HFFc6 (cell line): ENCODE measurements at places on chromosomes 2 and 18. TPM values are rescaled to one million over a fixed set of nuclear protein-coding genes. Genes with fewer than 3 reads are reported as not detected.

The PIEZO2 gene
- total RNA-seq: not detected in 2 replicates

GRCh38 chr18:36379435-36379984 is 82.0 kb downstream of the FHOD3 start:
- H3K36me3 ChIP-seq: no peaks in the 10 kb centered on the region
- H3K4me3 ChIP-seq: no peak overlapping the region
- peaks cover 59% of the 10 kb centered on the region for H3K4me1 ChIP-seq
- no peak overlapping the region for H3K27ac ChIP-seq
- DNase-seq: no peak

The FBXO41 gene
- total RNA-seq: 0.77 to 1.6 TPM (median 0.88 TPM) in 3 replicates

The ATG4B gene
- total RNA-seq: 52.0 to 64.7 TPM (median 52.2 TPM) in 3 replicates

- H3K27me3 ChIP-seq: no peaks in the 10 kb centered on the region
- H3K4me3 ChIP-seq: no peak overlapping the region
- peaks cover 15% of the 10 kb centered on the region; the same call in 1 of the 2 replicates for H3K36me3 ChIP-seq
- peak overlapping the region; percentile 42 for H3K27ac ChIP-seq
- peak; percentile 69 for DNase-seq
Observed at GRCh38 chr18:46199515-46200147, 95.4 kb downstream of the HAUS1 start.

DNA sequence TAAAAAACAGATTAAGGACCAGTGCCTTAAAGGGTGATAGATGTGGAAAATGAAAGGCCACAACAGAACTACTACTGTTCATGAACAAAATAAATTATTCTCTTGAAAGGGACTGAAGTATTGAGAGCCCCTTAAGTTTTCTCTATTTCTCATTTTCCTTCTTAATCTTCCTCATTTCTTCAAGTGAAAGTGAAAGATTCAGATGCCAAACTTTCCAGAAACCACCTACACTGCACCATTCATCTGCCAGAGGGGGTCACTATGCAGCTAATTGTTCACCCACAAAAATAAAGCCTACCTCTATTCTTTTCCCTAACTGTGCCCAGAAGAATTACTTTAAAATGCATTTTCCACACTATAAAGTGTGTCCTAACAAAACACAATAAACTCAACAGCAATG is 140.1 kb downstream of the NR4A2 start:
- H3K4me3 ChIP-seq: no peak overlapping the region
- no peak for DNase-seq
- H3K4me1 ChIP-seq: no peaks in the 10 kb centered on the region
- no peak overlapping the region for H3K27ac ChIP-seq
- no peaks in the 10 kb centered on the region for H3K27me3 ChIP-seq

- H3K27ac ChIP-seq: no peak overlapping the region
- no peak for DNase-seq
- peaks cover 36% of the 10 kb centered on the region for H3K27me3 ChIP-seq
- no peaks in the 10 kb centered on the region for H3K4me1 ChIP-seq
- no peak overlapping the region for H3K4me3 ChIP-seq
Observed at GRCh38 chr18:574865-575645, 5.1 kb upstream of the CETN1 start.

- H3K4me1 ChIP-seq: no peaks in the 10 kb centered on the region
- no peak overlapping the region for H3K4me3 ChIP-seq
- no peak for DNase-seq
- no peaks in the 10 kb centered on the region for H3K36me3 ChIP-seq
- H3K27me3 ChIP-seq: peaks cover 19% of the 10 kb centered on the region
Observed at GRCh38 chr2:72846171-72847095, 20.6 kb upstream of the EXOC6B start.

- peaks cover 28% of the 10 kb centered on the region for H3K27me3 ChIP-seq
- H3K27ac ChIP-seq: no peak overlapping the region
- no peak for DNase-seq
- H3K4me1 ChIP-seq: peaks cover 6% of the 10 kb centered on the region; the same call in 1 of the 2 replicates
- no peak overlapping the region for H3K4me3 ChIP-seq
Observed at GRCh38 chr2:173523497-173523896, 168.8 kb downstream of the CDCA7 start.

The TMEM198 gene
- total RNA-seq: 2.0 to 2.7 TPM (median 2.0 TPM) in 3 replicates

- H3K27me3 ChIP-seq: peaks cover 6% of the 10 kb centered on the region
- H3K4me3 ChIP-seq: no peak overlapping the region
- H3K27ac ChIP-seq: no peak overlapping the region
- peaks cover 4% of the 10 kb centered on the region; the same call in 1 of the 2 replicates for H3K36me3 ChIP-seq
Observed at GRCh38 chr18:75320506-75320905, 107.0 kb downstream of the SMIM21 start.

DNA sequence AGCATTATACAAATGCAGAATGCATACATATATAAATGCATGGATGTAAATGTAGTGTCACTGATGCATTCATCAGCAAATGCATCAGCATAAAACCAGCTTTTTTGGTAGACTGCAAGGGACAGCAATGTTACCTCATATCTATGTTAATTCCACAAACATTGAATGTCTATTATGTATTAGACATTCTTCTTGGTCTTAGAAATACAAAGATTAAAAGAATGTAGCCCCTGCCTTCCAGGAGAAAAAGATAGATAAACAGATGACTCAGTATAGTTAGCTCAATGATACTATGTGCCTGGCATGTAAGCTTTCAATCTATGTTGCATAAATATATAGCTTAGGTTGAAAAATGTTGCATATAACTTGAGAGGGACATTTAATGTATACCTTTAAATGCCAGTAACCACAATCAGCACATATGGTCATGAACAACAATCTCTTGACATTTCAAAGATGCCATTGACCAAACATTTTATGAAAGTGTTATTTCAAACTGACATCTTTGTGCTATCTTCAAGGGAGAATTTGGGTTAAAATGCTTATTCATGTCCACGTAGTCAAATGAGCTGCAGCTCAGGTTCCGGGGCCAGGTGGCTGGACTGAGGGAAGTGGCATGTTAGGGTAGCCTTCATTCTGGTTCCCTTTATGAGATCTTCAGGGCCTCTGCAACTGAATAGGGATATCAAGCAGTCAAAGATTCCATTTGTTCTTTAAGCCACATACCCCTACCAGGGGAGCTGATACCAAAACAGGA is 45.2 kb upstream of the GCG start:
- peaks cover 43% of the 10 kb centered on the region for H3K4me1 ChIP-seq
- H3K27ac ChIP-seq: peak overlapping the region; percentile 85
- H3K27me3 ChIP-seq: no peaks in the 10 kb centered on the region; the same call in 1 of the 2 replicates
- H3K4me3 ChIP-seq: peak overlapping the region; percentile 60
- peaks cover 74% of the 10 kb centered on the region for H3K36me3 ChIP-seq

The BCL2 gene
- total RNA-seq: 0.24 to 0.98 TPM (median 0.55 TPM) in 3 replicates

DNA sequence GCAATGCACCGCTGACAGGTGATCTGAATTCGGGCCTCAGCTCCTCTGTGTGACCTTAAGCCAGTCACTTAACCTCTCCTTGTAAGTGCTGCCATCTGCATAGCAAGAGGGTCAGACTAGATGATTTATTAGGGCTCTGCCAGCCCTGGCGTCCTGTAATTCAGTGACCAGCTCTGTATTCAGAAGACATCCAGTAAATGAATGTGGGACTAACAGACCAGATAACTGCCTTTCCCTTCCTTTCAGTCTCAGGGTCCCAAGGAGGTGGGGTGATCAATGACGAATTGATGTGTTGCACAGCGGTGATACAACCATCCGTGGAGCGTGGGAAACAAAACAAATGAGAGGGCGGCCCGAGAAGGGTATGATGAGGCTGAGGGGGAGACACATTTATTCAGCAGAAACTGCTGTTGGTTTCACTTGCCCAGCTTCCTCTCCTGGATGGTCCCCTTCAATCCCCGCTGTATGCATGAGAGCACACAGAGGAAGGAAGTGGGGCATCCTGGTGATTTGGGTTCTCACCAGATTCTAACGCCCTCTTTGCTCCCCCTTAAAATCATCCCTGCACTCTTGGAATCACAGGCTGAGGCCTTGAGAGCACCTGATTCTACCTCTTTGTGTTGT is 92.8 kb downstream of the VIT start:
- no peak overlapping the region for H3K27ac ChIP-seq
- no peak for DNase-seq
- H3K4me1 ChIP-seq: peaks cover 9% of the 10 kb centered on the region
- no peak overlapping the region for H3K4me3 ChIP-seq
- H3K27me3 ChIP-seq: peaks cover 12% of the 10 kb centered on the region

DNA sequence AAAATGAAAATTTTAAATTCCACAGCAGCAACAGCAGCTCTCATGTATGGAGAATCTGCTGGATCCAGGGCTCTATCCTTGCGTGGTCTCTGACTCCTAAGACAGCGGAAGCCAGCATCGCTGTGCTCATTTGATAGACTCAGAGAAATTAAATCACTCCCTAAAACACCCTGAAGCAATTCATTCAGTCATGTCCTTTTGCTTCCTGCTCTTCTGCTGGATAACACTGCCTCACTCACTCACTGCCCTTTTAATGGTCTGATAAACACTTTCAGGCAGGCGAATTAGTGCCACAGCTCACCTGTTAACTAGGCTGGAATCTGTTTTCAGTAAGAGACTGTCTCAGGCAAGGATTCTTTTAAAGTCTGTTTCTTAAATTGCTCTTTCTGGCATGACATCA is 10.0 kb downstream of the WIPF1 start:
- 0 out of 2 replicates have a peak, but pooled peaks cover 9% of the 10 kb centered on the region for H3K36me3 ChIP-seq
- H3K4me3 ChIP-seq: no peak overlapping the region; the same call in 1 of the 2 replicates
- peak overlapping the region; percentile 22; the same call in 1 of the 2 replicates for H3K27ac ChIP-seq
- DNase-seq: peak; percentile 25

The CYTIP gene
- total RNA-seq: not detected in 3 replicates

- peaks cover 2% of the 10 kb centered on the region for H3K27me3 ChIP-seq
- peak overlapping the region; percentile 66 for H3K27ac ChIP-seq
- no peak for DNase-seq
- H3K4me3 ChIP-seq: peak overlapping the region; percentile 37
- H3K36me3 ChIP-seq: 0 out of 2 replicates have a peak, but pooled peaks cover 4% of the 10 kb centered on the region
Observed at GRCh38 chr2:28594000-28594331, 98.1 kb downstream of the PLB1 start.

- H3K27ac ChIP-seq: peak overlapping the region; percentile 57
- no peak for DNase-seq
- no peaks in the 10 kb centered on the region for H3K36me3 ChIP-seq
- peaks cover 47% of the 10 kb centered on the region for H3K4me1 ChIP-seq
- peak overlapping the region; percentile 90 for H3K4me3 ChIP-seq
Observed at GRCh38 chr2:62197011-62197924, 1.4 kb downstream of the B3GNT2 start.

- DNase-seq: no peak
- no peak overlapping the region for H3K27ac ChIP-seq
- no peaks in the 10 kb centered on the region for H3K36me3 ChIP-seq
- no peak overlapping the region for H3K4me3 ChIP-seq
- no peaks in the 10 kb centered on the region for H3K27me3 ChIP-seq
Observed at GRCh38 chr2:24742730-24743129, 50.5 kb downstream of the PTRHD1 start.

The UNC50 gene
- 35.9 to 41.1 TPM (median 39.3 TPM) in 3 replicates for total RNA-seq

- DNase-seq: peak; percentile 76
- no peaks in the 10 kb centered on the region; the same call in none of the 2 replicates for H3K27me3 ChIP-seq
- peak overlapping the region; percentile 99 for H3K27ac ChIP-seq
- H3K4me1 ChIP-seq: peaks cover 51% of the 10 kb centered on the region
- H3K36me3 ChIP-seq: no peaks in the 10 kb centered on the region
Observed at GRCh38 chr18:10057894-10058791, 144.3 kb downstream of the VAPA start.

GRCh38 chr2:201754717-201755415 is 25.9 kb downstream of the ALS2 start:
- H3K27ac ChIP-seq: peak overlapping the region; percentile 16; the same call in 1 of the 2 replicates
- H3K4me3 ChIP-seq: no peak overlapping the region; the same call in 1 of the 2 replicates
- peaks cover 44% of the 10 kb centered on the region for H3K36me3 ChIP-seq
- no peaks in the 10 kb centered on the region; the same call in none of the 2 replicates for H3K27me3 ChIP-seq

- H3K4me3 ChIP-seq: no peak overlapping the region
- peaks cover 27% of the 10 kb centered on the region for H3K4me1 ChIP-seq
- H3K36me3 ChIP-seq: no peaks in the 10 kb centered on the region
- DNase-seq: no peak
Observed at GRCh38 chr2:9692456-9693195, 61.8 kb upstream of the YWHAQ start.

DNA sequence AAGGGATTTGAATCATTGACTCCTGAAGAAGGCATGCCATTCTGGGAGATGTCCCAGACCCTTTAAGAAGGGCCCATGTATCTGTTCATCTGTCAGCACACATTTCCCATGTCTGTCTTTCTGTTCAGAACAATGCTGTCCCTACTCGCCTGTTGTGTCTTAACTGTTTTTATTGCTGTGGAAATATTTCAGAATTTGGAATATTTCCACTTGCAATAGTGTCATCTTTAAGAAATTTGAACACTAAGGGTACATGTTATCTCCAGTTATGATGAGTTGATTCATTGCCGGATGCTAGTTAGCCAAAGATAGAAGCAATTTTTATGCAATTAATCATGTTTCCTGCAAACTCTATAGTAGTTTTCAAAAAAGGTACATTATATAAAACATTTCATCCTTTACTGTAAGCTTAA is 36.9 kb upstream of the NT5C1B start:
- peaks cover 95% of the 10 kb centered on the region for H3K4me1 ChIP-seq
- peak overlapping the region; percentile 83 for H3K27ac ChIP-seq
- DNase-seq: peak; percentile 72
- H3K4me3 ChIP-seq: peak overlapping the region; percentile 49; the same call in 1 of the 2 replicates

The SULT1C2 gene
- not detected in 2 replicates for total RNA-seq

The IL1A gene
- total RNA-seq: not detected in 2 replicates

DNA sequence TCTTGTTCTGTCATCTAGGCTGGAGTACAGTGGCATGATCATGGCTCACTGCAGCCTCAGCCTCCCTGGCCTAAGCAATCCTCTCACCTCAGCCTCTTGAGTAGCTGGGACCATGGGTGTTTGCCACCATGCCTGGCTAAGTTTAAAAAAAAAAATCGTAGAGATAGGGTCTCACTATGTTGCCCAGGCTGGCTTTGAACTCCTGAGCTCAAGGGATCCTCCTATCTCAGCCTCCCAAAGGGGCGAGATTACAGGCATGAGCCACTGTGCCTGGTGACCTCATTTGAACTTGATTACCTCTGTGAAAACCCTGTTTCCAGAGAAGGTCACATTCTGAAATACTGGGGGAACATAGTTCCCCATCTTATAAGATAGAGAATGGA is 190.3 kb downstream of the NEDD4L start:
- H3K4me1 ChIP-seq: peaks cover 41% of the 10 kb centered on the region
- no peak for DNase-seq
- H3K27ac ChIP-seq: no peak overlapping the region
- H3K4me3 ChIP-seq: no peak overlapping the region
- H3K27me3 ChIP-seq: no peaks in the 10 kb centered on the region; the same call in 1 of the 2 replicates
- no peaks in the 10 kb centered on the region for H3K36me3 ChIP-seq
